Kidney (tissue), 22 donors: ENCODE measurements at places on chromosomes 1 and 21.

DNA sequence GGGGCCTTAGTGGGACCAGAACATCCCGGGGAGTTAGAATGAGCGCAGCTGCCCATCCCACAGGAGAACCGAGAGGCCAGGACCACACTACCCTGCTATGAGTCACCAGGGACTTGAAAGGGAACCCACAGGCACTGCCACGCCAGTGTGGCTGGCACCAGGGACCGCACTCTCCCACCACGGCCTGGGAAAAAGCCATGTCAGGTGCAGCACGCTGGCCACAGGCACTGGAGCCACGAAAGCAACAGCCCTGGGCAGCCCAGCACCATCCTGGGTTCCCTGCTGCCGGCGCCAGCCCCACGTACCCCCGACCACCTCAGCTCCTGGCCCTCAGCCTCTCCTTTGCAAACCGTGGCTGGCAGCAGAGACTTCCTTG is 14.1 kb upstream of the TMEM240 start:
- DNase-seq: no peak

DNA sequence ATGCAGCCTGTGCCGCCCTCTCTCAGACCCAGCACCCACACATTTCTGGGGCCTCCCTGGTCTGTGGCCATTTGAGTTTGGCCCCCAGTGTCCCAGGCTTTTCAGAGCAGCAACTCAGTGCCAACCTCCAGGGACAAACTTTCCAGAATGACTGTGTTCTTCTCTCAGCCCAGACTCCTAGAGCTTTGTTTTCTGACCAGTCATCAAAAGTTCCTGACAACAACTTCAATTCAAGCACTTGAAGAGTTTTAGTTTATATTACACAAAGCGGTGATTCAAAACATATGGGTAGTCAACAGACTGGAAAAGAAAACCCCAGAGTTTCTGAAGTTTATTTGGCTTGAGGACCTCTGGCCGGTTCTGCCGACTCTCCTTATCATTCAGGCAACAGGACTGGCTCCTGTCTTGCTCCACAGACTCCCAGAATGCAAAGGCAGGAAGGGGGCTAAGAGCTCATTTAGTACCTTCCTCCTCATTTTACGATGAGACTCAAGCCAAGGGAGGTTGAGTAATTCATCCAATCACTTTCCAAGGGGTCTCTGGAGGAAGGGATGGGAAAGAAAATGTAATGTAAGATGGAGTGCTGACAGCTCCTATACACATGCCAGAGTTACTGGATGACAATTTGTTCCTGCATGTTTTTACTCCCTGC is 27.0 kb upstream of the TIAM1 start:
- DNase-seq: peak; percentile 53

GRCh38 chr1:5408401-5408800 is 583.8 kb downstream of the NPHP4 start:
- no peak for DNase-seq

- DNase-seq: peak; percentile 74
These were observed 11.7 kb upstream of the HSD11B1 start for GRCh38 chr1:209692745-209693504.

GRCh38 chr1:211903490-211904245 is 73.1 kb upstream of the LPGAT1 start:
- DNase-seq: no peak

GRCh38 chr1:2396059-2396458 is 4.4 kb downstream of the RER1 start:
- DNase-seq: no peak

DNA sequence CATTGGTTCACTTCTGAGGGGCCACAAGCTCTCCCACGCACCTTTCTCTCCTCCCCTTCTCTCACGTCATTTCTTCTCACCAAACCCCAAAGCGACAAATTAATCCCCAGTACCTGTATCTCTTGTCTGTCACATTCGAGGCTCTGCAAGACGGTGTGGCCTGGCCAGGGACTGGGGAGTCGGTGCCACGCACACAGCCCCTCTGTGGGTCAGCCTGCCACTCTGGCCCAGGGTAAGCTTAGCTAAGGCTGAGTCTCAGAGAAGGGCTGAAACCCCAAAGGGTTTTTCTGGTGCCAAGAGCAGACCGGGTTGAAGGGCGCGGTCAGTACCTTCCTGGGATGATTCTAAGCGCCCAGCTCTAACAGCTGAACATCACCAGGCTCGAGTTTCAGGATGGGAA is 34.2 kb upstream of the ZBTB40 start:
- no peak for DNase-seq
